ENCODE measurements at places on chromosomes 5 and 9. TPM values are rescaled to one million over a fixed set of nuclear protein-coding genes. Genes with fewer than 3 reads are reported as not detected.

DNM1 gene
- 18.5 TPM for total RNA-seq

PAEP gene
- total RNA-seq, result not detected

RACK1 gene
- total RNA-seq, result 4,768 TPM

CCL28 gene
- 0.22 TPM for total RNA-seq

TRIM36 gene
- total RNA-seq, result 2.0 TPM

CDH9 gene
- 0.18 TPM for total RNA-seq

KCNIP1 gene
- 3.7 TPM for total RNA-seq

NTRK2 gene
- total RNA-seq, result 35.6 TPM

Data from muscle of leg (tissue), 16 donors.